ENCODE measurements at places on chromosomes 3 and 15.

DNA sequence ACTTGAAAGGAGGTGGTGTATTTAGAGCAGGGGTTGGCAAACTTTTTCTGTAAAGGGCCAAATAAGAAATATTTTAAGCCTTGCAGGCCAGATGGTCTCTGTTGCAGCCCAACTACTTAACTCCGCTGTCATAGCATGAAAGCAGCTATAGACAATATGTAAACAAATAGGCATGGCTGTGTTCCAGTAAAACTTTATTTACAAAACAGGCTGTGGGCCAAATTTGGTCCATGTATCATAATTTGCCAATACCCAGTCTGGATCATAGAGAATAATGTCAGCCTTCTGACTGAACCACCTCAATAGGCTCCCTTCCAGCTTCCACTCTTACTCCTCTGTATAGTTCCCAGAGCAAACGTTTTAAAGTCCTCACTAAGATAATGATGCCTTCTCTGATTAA is 638.8 kb upstream of the CFAP20DC start:
- no peak for DNase-seq

- no peak for DNase-seq
Observed at GRCh38 chr3:129549805-129550204, 6.8 kb downstream of the H1-8 start.

DNA sequence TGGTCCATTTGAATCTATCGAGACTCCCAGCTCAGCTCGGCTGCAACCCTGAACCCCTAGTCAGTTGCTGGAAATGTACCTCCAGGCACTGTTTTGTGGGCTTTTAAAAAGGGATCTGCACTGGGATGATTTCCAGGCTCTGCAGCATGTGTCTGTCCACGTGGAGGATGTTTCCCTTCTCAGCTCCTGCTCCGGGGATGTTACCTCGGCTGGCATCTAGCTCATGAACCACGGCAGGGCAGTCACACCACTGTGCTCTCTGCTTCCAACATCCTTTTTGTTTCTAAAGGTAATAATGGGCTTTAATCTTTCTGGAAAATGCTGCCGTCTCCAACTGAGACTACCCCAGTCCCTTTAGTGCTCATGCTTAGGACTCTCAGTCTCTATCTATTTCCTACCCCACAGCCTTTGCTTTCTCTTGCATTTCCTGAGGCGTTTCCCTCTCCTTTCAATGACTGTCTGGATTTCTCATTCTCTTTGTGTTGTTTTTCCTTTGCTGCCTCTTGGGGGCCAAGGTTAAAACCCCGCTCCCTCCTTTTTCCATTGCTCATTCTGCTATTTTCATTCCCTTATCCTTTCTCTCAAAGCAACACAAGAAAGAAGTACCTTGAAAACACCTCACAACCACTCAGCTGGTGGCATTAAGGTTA is 42.9 kb upstream of the AKAP13 start:
- no peak for DNase-seq

DNA sequence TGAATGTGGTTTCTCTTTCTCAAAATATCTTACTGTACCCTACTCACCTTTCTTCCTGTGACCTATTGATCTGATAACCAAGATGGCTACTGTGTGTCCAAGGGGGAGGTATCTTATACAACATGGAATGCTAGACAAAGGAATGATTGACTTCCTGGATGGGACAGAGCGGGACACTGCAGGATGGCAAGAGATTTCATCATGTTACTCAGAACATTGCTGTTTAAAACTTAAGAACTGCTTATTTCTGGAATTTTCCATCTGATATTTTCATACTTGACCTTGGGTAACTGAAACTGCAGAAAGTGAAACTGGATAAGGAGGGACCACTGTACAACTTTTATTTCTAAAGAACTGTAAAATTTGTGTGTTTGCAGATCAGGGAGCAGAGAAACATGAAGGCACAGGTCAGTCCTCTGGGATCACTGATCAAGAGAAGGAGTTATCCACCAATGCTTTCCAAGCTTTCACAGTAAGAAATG is 18.5 kb downstream of the CNOT10 start:
- DNase-seq: no peak

DNA sequence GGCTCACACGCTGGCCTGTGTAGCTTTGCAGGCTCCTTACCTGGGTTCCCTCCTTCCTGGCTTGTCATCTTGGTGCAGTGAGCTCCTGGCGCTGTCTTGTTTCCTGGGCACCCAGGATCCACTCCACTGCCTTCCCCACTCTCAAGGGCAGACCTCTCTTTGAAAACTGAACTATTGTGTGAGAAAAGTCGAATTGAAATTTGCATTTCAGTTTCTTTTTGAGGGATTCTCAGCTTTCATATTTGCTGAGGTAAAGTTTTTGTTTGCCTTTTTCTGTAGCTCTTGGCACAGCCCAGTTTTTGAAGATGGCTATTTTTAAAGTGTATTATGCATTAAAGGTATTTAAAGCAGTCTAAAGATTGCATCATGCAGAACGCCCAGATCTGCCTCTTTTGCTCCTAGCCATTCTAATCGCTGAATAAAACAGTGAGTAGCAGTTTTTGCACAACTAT is 70.1 kb downstream of the CCK start:
- no peak for DNase-seq

DNA sequence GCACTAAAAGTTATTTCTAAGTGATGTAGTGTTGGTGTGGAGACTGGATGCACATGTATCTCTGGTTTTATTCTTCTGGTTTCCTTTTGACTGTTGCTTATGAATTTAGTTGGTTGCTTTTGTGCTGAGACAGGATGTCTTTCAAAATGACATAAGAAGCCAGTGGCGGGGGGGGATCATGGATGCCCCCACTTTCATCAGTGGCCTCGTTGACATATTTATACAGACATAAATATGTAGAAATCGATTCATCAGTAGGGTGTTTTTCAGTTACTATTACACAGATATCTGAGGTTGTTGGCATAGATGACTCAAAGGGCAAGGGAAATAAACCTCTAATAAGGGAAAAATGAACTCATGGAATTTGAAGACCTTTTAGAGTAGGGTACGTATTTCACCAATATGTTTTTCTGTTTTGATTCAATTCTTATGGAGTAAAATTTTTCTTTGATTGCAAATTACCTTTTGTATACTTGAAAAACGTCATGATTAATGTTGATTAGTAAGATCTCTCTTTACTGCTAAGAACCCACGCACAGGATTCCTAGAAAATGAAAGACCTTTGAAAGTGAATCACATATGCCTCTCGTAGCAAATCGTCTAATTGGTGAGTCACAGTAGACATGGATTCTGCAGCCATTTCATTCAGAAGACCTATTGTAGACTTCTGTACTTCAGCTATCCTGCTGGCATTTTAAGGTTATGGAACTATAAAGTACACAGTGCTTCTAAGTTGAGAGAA is 97.4 kb upstream of the RBMS3 start:
- DNase-seq: no peak

- no peak for DNase-seq
Observed at GRCh38 chr3:66453651-66454463, 47.0 kb downstream of the LRIG1 start.

DNA sequence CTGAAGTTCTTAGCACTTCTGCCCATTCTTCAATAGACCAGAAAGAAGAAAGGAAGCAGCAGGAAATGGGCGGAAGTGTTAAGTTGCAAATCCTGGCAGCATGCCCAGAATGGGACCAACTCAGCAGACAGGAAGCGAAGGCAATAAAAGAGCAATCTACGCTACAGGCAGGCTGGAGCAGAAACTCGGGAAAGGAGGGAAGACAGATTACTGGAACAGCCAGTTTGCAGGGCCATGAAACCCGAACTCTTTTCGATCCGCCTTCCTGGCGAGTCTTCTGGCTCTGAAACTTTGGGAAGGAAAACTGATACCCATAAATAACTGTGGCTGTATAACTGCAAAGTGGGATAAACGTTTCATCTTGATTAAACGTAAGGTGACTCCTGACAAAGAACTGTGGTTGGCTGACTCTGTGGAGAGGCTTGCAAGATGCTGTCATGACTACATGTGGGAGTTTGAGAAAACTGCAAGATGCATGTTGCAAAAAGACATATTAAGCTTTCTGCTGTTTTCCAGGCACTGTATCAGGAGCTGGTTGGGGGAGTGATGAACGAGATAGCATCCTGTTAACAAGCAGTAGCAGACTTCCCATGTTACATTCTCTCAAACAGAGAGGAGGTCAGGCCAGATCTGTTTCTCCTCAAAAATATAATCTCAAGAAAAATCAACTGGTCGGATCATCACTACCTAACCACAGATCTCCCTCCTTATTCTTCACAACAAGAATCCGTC is 67.8 kb downstream of the FMN1 start:
- no peak for DNase-seq

- DNase-seq: no peak
Observed at GRCh38 chr3:11204697-11205348, 50.5 kb downstream of the HRH1 start.

- no peak for DNase-seq
Observed at GRCh38 chr3:15723624-15723884, 74.2 kb downstream of the ANKRD28 start.

DNA sequence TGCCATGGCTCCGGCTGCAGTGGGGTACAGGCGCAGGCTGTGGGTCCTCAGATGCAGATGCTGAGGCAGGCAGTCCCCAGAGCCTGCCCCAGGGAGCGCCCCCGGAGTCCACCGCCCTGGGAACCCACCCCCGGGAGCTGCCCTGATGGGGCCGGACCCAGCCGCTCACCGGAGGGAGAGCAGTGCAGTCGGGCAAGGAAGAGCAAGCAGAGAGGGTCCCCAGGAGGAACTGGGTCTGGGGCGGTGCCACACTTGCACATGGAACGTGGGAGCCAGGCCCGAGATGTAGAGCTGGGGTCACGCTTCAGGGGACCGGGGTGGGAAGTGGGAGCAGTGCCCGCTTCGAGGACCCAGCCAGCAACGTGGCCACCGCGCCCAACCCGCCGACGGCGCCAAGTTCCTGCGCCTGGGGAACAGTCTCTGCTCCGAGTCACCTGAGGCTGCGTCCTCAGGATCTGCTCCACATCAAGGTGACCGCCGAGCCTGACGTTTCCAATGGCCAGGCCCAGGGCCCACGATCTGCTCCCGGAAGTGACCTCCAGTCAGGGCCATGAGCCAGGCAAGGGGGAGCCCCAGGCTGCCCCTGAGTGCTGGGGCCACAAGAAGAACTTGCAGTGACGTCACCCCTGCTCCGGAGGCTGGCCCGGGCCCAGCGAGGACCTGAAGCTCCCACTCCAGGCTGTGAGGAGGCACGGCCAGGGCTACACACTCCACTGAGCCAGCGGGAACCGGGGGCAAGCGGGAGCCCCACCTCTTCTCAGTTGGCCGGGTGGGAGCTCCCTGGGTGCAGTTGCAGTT is 27.0 kb upstream of the TFG start:
- no peak for DNase-seq

- peak; percentile 78 for DNase-seq
Observed at GRCh38 chr15:38254051-38254883, 1.6 kb downstream of the SPRED1 start.

DNA sequence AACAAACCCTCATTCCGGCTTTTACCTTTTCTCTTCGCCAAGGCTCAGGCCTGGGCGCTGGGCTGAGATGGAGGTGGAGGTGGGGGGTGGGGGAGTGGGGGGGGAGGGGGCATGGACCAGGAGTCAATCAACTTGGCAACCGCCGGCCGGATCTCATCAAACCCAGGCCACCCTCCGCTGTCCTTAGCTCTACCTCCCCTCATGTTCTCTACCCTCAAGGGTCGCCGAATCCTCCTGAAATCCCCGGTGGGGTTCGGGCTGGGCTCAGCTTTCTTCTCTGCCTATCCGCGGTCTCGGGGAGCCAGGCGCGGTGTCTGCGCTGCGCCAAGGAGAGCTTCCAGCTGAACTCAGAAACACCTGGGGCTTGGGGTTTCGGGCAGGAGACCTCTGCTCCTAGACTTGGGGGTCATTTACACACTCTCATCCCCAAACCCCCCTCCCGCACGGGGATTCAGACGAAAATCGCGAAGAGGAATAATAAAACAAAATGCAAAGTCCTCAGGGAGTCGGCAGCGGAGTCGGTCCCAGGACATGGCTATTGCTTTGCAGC is 2.5 kb downstream of the ONECUT1 start:
- no peak for DNase-seq
